ENCODE measurements at places on chromosomes 4 and X.
A peak's percentile ranks its signal among the peaks of the same experiment; 100 is the strongest.

DNA sequence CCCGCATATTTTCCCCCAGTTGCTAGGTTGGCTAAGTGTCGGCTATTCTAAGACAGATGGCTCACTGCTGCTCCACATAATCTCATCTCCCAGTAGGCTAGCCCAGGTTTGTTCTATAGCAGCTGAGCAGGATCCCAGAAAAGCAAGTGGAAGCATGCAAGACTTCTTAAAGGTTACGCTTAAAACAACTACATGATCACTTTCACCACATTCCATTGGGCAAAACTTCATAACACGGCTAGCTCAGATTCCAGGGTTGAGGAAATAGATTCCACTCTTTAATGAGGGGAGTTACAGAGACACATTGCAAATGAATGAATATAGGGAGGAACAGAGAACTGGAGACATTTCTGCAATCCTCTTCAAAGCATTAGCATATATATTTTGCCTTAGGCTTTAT, 12.9 kb upstream of the RAB33B start:
- peak; percentile 44 for DNase-seq

GRCh38 chrX:10006770-10007169, 39.6 kb downstream of the CLDN34 start:
- DNase-seq, result no peak

DNA sequence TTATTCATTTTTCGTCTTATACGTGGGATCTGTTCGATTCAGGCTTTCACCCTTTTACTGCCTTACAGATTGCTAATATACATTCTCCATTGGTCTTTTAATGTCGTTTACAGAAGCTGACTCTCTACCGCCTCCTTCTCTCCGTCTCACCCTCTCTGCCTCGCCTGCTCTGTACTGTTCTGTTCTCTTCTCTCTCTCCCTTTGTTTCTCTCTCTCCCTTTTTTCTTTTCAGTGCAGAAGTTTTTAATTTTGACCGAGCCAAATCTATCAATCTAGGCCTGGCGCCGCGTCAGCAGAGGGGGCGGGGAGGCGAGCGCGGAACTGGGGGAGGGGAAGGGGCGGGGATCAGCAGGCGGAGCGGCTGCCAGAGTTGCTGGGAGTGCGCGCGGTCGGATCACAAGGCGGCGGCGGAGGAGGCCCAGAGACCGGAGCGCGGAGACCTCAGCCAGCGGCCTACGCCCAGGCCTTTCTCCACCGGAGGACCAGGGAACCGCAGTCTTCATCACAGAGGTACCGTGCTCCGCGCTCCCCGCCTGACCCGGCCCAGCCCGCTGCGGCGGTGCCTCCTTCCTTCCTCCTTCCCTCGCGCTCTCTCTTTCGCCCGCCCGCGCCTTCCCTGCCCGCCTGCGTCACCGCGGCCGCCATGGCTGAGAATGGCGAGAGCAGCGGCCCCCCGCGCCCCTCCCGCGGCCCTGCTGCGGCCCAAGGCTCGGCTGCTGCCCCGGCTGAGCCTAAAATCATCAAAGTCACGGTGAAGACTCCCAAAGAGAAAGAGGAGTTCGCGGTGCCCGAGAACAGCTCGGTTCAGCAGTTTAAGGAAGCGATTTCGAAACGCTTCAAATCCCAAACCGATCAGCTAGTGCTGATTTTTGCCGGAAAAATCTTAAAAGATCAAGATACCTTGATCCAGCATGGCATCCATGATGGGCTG, at the start of gene UBQLN2:
Gene UBQLN2, plus strand, starts transcription at position 397 of the 931 bp plus-strand sequence. Its CDS starts 247 bp downstream, at position 644.
- DNase-seq, result peak; percentile 66

- no peak for DNase-seq
Measured at GRCh38 chrX:24380262-24381187, 20.1 kb downstream of the SUPT20HL1 start.

GRCh38 chrX:46978341-46979291, 66.4 kb downstream of the JADE3 start:
- DNase-seq, result peak; percentile 39

- DNase-seq, result no peak
Measured at GRCh38 chr4:178612733-178613132, 1170.5 kb upstream of the AGA start.

- peak; percentile 10 for DNase-seq
Measured at GRCh38 chr4:30103455-30103854, 616.7 kb upstream of the PCDH7 start.

DNA sequence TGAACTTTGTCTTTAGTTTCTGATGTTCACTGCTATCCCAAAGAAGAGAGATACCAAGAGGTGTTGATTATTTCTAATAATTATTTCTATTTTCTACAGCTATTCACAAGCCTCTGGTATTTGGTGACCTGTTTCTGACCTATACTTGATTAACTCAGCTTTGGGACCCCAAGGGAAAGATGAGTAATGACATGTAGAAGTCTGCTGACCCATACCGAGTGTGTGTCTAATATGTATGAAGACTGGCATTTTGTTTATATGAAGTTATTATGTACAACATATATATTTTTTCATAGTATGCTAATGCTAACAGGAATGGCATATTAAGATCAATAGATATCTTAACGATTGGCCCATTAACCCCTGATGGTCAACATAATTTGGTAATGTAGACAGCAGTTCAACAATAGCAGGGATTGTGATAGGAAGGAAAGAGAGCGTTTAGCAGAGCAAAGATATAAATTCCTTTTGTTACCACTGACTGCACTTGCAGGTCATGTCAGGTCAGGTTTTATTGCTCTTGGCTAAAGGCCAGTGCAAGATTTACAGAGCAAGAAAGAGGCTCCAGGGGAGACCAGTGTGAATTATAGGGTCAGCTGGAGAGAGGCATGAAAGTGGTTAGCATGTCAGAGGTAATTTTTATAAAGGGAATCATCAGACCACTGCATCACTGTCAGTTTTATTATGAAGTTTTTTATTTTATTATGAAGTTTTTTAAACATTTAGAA, 94.7 kb upstream of the DIPK2B start:
- DNase-seq, result peak; percentile 53

- DNase-seq, result no peak
Measured at GRCh38 chrX:121455890-121456289, 408.5 kb downstream of the GLUD2 start.

- no peak for DNase-seq
Measured at GRCh38 chr4:152045449-152045806, 284.6 kb upstream of the GATB start.
